ENCODE measurements at places on chromosomes 5 and 9.

- no peak for DNase-seq
These were observed 147.4 kb downstream of the PBX3 start for GRCh38 chr9:125894566-125894965.

DNA sequence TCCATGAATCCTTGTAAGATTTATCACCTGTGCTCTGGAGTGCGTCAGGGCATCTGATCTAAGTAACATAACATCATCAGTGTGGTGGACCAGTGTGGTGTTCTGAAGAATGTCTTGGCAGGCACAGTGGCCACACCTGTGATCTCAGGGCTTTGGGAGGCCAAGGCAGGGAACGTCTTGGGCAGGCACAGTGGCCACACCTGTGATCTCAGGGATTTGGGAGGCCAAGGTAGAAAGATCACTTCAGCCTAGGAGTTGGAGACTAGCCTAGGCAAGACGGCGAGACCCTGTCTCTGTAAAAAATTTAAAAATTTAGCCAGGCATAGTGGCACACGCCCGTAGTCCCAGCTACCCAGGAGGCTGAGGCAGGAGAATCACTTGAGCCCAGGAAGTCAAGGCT, 185.5 kb downstream of the CACNA1B start:
- no peak for DNase-seq

DNA sequence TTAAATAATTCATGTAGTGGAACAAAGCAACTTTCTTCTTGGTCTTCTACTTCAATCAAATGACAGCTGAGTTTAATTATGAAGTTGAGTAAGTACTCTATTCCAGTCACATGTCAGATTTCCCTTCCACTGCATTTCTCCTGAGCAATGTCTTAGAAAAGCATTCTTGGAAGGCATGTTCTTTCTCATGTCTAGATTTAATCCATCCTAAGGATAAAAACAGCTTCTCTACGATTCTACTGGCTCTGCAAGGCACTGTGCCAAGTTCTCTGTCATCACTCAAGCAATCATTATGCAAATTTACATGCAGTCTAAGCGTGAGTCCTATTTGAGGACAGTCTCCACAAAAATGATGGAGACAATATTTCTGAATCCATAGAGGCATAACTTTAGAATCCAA, 142.4 kb downstream of the YIPF5 start:
- no peak for DNase-seq

DNA sequence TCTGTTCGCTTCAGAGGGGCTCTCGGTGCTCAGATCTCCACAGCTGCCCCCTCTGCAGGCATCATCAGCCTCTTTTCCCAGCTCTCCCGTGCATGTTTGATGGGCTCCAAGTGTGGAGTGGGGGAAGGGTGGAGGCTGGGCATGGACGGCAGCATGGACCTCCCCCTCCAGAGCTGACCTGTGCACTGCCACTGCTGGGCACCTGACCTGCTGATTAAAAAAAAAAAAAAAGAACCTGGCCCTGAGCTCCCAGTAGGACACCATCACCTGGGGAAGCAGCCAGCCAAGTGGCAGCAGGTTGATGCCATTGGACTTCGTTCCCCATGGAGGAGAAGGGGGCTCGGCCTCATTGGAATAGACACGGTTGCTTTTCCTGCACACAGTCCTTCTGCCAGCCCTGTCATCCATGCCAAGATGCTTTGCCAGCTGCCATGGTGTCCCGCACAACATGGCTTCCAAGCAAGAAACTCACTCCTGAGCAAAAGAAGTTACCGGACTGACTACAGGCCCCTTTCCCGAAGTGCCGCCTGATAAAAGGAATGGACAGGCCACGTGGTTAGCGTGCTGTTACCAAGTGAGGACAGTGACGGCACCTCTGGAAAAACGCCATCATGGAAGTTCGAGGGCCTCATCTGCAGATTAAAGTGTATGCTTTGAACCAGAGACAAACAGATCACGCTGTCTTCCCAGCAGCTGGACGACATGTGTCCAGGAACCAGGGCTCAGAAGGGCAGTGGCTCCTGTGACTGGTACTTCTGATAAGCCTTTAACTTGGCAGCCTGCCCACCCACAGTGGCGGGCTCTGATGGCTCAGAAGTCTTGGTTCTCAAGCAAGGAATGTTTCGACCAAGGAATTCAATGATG, 14.7 kb upstream of the BRD3OS start:
- DNase-seq: no peak

GRCh38 chr9:114553202-114553601, 34.4 kb upstream of the ATP6V1G1 start:
- no peak for DNase-seq

GRCh38 chr9:127614961-127615360, 2.9 kb downstream of the STXBP1 start:
- no peak for DNase-seq

GRCh38 chr5:66248874-66249273, 104.8 kb downstream of the SREK1 start:
- no peak for DNase-seq

GRCh38 chr5:155783791-155784190, 543.2 kb upstream of the SGCD start:
- no peak for DNase-seq

- DNase-seq: no peak
These were observed 114.5 kb downstream of the TSSK1B start for GRCh38 chr5:113320273-113320780.

GRCh38 chr5:95870105-95870672, 47.7 kb upstream of the GLRX start:
- DNase-seq: no peak

DNA sequence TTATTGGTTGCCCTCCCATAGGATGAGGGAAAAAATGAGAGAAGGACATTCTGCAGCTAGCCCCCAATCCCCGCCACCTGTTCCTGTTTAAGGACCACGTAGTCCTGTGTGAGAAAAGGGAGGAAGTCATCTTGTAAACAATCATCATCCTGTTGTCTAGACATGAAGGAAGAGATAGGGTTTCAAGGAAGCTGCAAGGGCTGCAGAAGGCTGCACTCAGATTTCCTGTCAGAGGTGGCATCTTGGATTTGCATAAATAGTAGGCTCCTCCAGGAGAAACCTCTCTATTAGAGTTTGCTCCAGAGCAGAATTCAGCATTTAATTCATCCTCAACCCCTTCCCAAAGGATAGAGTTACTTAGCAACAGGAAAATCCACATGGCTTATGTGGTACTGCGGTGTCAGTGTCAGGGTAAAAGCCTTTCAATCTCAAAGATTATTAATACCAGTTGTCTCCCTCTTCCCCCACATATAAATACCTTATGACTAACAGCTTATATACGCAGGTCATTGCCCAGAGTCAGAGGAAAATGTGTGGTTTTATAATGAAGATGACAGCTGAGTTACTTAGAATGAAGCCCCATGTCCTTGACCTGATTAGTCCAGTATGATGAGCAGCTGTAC, 4.6 kb upstream of the DNAJC18 start:
- DNase-seq: no peak

DNA sequence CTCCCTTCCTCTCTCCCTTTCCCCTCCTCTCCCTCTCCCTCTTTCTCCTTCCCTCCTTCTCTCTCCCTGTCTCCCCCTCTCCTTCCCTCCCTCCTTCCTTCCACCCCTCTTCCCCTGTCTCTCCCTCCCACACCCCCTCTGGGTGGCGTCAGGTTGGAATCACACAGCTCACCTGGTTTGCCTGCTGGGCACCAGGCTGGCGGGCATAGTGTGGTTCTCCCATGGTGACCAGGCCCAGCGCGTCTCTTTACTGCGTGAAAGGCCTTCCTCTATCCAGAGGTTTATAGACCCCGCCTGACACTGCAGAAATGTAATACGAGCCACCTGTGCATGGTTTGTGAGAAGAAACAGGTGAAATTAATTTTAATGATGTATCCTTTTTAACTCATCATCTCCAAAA, 76.2 kb downstream of the MRPL36 start:
- DNase-seq: no peak

GRCh38 chr9:130229759-130230158, 35.8 kb upstream of the HMCN2 start:
- no peak for DNase-seq

- no peak for DNase-seq
These were observed 18.7 kb upstream of the ICE1 start for GRCh38 chr5:5403741-5404140.

DNA sequence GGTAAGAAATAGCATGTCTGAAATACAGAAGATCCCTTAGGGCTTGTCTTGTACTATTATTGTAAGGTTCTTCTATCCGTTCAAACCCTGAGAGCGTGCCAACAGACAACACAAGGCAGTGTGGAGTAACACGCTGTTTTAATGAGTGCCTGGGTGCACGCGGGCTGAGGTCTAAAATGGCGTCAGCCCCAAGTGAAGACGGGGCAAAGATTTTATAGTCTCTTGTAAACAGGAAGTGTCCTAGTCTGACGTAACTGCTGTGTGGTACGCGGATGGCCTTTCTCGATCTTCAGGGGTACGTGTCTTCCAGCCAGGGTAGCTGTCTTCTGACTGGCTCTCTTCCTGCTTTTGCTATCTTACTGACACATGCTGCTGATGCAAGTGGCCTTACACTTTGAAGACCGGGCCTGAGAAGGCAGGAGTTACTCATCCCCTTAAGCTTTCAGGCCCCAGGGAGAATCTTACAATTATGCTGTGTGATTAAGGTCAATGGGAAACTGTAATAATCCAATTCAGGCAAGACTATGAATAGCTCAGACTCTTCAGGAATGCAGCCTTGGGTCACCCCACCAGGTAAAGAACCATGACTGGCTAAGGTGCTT, 1812.0 kb upstream of the CDH9 start:
- DNase-seq: no peak

- DNase-seq: no peak
These were observed 9.6 kb downstream of the QRFP start for GRCh38 chr9:130886981-130887380.

DNA sequence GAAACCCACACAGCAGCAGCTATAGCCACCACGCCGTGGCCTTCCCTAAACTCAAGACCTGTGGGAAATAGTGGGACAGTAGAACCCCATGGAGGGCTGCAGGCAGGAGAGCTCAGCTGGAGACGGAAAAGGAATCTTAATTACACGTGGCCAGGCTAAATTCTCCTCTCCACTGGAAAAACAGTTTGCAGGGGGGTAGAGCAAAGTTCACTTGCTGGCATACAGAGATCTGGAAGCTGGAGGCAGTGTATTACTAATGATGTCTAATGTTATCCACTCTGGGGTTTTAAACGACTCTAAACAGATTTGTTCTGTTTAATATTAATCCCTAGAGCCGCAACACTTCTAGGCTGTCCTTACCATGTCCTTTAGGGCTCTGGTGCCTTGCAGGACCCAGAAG, 257.1 kb downstream of the SAXO1 start:
- DNase-seq: no peak

DNA sequence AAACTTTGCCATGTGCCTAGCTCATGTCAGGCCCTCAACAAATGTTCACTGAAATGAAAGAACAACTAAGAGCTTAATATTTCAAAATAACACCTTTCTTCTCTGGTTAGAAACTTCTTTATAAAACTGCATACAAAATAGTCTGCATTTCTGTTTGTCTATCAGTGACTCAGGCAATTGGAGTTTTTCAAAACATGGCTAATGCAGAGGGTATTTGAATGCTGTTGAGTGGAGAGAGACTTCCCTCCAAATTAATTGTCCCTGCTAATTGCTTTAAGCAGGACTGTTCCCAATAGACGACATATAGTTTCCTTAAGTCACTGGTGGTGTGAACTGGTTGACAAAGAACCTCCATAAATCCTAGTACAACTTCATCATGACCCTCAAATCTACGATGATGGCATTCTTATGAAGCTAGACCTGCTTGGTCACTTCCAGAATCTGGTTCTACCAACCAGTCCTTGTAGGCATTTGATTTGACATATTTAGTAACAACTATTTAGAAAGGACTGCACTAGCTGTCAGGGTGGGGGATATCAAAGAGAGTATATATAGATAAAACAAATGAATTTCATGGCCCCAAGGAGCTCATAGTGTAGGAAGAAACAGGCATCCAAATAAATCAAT, 84.5 kb downstream of the PRLR start:
- DNase-seq: no peak

GRCh38 chr5:53792338-53792737, 231.9 kb downstream of the NDUFS4 start:
- no peak for DNase-seq

- DNase-seq: no peak
These were observed 15.6 kb downstream of the GFRA3 start for GRCh38 chr5:138258704-138259292.

GRCh38 chr5:154923441-154924430, 14.3 kb downstream of the GEMIN5 start:
- no peak for DNase-seq

DNA sequence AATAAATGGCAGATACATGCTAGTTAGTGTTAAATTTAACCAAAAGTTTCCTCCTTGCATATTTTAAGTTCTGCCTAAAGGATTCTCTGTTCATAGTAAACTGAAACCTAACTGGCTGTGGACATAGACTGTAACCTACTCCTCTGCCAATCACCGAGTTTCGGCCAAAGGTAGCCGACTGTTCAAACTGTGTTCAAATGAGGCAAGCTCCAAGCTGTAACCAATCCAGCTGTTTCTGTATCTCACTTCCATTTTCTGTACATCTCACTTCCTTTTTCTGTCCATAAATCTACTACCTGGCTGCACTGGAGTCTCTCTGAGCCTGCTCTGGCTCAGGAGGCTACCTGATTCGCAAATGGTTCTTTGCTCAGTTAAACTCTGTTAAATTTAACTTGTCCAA, 44.1 kb downstream of the KCNV2 start:
- no peak for DNase-seq

DNA sequence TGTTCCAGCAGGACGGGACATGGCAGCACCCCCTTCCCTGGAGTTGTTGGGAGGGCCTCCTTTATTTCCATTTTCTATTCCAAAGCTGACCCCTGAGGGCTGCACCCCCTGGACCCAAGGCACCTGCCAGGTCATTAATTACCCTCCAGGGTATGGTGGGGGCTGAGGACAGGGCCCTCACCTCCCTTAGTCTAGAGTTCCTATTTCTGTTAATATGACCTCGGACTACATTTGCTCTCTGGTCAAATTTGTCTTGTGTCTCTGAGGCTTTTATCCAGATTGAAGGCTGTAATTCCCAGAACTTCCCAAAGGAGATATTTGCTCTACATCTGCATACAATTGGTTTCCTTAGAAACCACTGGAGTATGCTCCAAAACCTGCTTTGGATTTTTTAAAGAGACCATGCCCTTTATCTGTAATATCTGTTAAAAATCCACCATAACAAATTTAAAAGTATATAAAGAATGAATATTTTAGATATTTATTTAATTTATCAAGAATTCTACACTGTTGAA, 16.8 kb downstream of the PHF2 start:
- DNase-seq: no peak

DNA sequence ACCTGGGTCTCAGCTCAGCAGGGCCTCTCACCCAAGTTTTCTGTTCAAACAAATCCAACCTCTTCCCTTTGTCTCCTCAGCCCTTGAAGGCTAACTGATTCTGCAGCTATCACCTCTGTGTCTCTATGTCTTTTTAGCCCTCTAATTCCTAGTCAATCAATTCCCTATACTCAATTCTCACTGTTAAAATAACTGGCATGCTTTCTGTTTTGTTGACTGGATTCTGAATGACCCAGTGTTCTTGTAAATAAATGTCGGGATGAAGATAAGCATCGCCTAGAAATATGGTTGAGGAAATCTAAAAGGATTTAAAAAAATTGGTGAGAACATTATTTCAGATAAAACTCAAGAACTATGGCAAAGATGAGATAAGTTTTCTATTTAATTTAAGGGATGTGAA, 210.2 kb downstream of the ICE1 start:
- no peak for DNase-seq

GRCh38 chr5:40774623-40775022, 18.9 kb upstream of the TTC33 start:
- DNase-seq: no peak
